ENCODE measurements at places on chromosomes 12 and 14.

- DNase-seq = no peak
Observed at GRCh38 chr14:73149753-73150152, 13.4 kb downstream of the PSEN1 start.

DNA sequence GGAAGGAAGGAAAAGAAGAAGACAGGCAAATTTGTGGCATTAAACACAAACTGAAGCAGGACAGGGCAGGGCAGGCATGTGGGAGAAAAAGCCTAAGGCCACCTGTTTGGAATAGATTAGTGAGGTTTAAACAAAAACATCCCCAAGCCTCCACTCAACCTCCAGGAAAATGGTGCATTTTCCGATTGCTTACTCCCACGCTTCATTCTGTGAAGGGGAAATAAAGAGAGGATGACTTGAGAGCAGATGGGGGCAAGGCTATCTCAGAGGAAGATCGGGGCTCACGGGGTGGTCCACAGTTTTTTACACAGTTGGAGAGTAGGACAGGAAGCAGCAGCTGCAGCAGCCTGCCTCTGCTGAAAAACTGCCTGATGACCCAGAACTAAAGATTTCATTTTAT lies 250.9 kb downstream of the DUSP6 start:
- no peak for DNase-seq

DNA sequence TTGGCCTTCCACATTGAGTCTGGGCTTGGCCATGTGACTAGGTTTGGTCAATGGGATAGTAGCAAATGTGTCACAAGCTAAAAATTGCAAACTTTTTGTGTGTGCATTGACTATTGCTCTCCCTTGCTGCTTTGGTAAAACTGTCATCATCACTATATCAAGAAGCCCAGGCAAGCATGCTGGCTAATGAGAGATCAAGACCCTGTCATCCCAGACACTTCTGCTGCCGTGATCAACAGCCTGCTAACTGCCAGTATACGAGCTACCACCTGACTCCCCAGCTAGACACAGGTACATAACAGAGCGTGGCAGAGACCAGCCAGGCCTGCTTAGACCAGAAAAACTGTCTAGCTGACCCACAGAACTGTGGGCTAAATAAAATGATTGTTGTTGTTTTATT lies 456.7 kb upstream of the DCN start:
- DNase-seq = no peak

DNA sequence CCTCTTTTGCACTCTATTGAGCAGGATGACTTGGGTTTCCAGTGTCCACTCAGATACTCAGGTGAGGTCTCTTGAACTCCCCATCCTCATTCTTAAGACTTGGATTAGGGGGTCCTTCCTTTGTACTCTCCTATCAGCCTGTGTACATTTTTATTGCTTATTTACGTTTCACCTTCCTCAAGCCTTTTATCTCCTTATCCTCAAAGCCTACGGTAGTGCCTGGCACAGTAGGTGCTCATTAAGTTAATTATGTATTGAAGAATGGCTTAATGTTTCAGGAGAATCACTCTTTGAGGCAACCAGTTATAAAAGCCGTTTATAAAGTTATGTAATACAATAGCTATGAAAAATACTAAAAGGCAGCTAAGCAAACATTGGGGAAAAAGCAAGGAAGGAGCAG lies 315.7 kb downstream of the NPAS3 start:
- DNase-seq = no peak

- no peak for DNase-seq
Observed at GRCh38 chr12:39586816-39587215, 32.8 kb downstream of the ABCD2 start.

DNA sequence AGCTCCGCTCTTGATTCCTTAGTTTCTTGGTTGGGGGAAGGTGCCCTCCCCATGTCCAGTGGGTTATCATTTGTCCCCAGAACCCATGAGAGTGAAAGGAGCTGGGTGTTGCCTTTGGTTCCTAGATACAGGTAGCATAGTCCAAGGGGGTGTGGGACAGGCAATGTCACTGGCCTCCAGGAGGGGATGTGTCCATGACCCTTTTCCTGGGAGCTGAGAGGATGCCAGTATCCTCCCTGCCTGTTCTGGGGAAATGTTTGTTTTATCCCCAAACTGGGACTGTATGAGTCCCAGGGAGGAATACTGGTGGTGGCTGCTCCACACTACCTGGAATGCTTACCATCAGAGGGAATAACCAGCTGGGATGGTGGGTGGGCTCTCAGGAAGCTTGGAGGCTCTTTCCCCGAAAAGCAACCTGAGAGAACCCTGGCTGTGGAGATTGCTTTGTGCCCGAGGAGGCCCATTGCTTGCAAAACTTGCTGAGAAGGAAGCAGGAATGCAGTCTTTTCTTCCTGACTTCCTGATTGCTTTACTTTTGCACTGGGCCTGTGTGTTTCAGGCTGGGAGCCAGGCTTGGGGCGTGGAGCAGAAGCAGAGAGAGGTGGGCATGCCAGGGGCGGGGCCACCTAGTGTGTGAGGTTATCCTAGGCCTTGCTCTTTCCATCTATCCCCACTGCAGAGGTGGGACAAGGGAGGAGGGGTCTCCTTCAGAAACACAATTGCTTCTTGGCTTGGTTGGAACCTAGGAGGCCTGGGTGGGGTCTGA lies 715 bp upstream of the SLC10A1 start:
- no peak for DNase-seq

GRCh38 chr12:3614806-3615466 lies 123.9 kb downstream of the PRMT8 start:
- DNase-seq = no peak

- DNase-seq = no peak
Observed at GRCh38 chr12:90712671-90713070, 242.3 kb downstream of the CCER1 start.

GRCh38 chr14:97283426-97283825 lies 486.2 kb downstream of the VRK1 start:
- no peak for DNase-seq

- DNase-seq = no peak
Observed at GRCh38 chr14:68042586-68043210, 223.1 kb downstream of the RAD51B start.

Measured in right forelimb (tissue), 1 donor.